ENCODE measurements at places on chromosomes 2 and 18.

DNA sequence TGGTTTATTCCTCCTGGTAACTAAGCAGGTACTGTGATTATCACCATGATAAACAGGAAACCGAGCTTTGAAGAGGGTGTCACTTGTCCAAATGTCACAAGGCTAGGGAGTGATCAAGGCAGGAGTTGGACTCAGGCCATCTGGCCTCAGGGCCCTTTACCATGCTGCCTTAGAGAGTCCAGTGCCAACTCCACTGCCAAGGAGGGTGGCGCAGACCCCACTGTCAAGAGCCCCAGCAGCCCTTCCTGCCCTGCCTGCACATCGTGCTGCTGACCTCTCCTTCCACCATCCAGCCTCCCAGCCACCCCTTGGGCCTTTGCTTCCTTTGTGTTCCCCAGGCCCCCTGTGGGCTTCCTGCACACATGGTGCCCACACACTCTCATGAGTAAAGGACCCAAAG, 48.3 kb downstream of the TNS1 start:
- no peak for DNase-seq

GRCh38 chr18:9494778-9495331, 19.5 kb downstream of the RALBP1 start:
- DNase-seq = no peak

GRCh38 chr2:42934580-42935186, 142.3 kb upstream of the HAAO start:
- DNase-seq = no peak

GRCh38 chr2:14140009-14140550, 492.4 kb upstream of the LRATD1 start:
- DNase-seq = no peak

DNA sequence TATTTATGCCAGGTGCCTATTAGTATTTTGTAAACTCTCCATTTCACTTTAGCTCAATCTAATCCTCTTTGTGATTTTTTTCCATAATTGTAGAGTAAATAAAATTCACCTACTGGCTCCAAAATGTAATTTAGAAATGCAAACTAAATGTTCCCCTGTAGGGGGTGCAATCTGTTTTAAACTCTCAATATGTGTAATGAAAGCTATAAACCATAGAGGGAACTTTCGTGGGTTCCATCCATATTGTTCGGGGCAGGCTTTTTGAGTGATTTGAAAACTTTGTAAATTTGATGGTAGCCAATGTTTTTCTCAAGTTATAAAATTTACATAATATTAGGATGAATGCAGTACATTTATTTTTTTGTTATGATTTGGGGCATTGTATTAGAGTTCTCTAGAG, 49.4 kb downstream of the TSPYL6 start:
- no peak for DNase-seq

Data from head of caudate nucleus (tissue), 42 donors.